ENCODE measurements at places on chromosomes 2 and 18. TPM values are rescaled to one million over a fixed set of nuclear protein-coding genes. Genes with fewer than 3 reads are reported as not detected.

Gene EGR4
- total RNA-seq: 0.55 TPM

Gene PLEK
- 21.3 TPM for total RNA-seq

Gene TEX44
- not detected for total RNA-seq

Gene ESPNL
- total RNA-seq: not detected

Gene ST3GAL5
- 11.2 TPM for total RNA-seq

Gene FRZB
- not detected for total RNA-seq

Gene SPP2
- not detected for total RNA-seq

Gene LOXHD1
- total RNA-seq: not detected

Gene D2HGDH
- 23.4 TPM for total RNA-seq

Gene SGO2
- total RNA-seq: 18.6 TPM

Gene SOX11
- total RNA-seq: not detected

Gene CPS1
- total RNA-seq: 2.3 TPM

- DNase-seq: no peak
These were observed 6.0 kb upstream of the NFE2L2 start for GRCh38 chr2:177270531-177270930.

- DNase-seq: no peak
These were observed 86.4 kb upstream of the HK2 start for GRCh38 chr2:74747411-74748080.

GRCh38 chr2:85741833-85742455 is 11.8 kb upstream of the ATOH8 start:
- DNase-seq: no peak

DNA sequence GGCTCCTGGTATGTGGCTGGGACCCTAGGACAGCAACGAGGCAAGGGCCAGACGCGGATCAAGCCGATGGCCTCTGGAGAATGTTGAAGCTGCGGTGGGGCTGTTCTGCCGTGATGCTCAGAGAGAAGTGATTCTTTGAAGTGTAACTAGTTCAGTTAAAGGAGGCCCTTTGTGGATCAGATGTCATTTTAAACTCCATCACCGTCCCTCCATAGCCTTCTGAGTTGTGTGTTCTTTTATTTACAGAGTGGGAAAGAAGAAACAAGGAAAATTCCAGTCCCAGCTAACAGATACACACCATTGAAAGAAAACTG is 403 bp downstream of the PNO1 start:
- DNase-seq: no peak

- DNase-seq: no peak
These were observed 1491.9 kb upstream of the CELF4 start for GRCh38 chr18:39057423-39058064.

DNA sequence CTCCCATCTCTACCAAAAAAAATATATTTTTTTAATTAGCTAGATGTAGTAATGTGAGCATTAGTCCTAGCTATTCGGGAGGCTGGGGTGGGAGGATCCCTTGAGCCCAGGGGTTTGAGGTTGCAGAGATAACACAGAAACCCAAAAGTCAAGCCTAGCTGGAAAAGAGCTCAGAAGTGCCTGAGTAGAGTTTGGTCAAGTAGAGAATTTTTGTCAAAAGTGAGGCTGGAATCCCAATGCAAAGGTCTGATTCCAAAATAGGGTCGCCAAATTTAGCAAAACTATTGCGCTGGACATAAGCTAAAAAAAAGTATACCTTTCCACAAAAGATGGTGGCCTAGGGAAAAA is 15.5 kb upstream of the MSH6 start:
- no peak for DNase-seq

- DNase-seq: no peak
These were observed 43.7 kb upstream of the CAB39 start for GRCh38 chr2:230668939-230669303.

GRCh38 chr2:80610108-80610507 is 305.6 kb upstream of the LRRTM1 start:
- no peak for DNase-seq

DNA sequence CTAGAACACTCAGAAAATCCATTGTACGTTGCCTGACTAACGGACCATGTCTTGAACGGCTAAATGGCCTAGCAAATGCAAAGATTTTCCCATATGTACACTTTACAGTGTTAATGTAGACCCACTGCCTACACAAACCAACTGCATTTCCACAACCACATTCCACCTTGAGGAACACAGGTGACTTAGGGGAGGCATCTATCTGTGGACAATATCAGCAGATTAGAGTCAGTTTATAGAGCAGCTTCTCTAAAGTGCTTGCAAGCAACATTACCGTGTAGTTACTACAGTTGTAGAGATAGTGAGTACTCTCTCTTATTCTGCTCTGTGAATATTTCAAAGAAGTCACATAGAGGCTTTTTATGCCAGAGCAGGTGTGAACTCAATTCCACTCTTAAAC is 139.6 kb downstream of the TCF4 start:
- DNase-seq: no peak

DNA sequence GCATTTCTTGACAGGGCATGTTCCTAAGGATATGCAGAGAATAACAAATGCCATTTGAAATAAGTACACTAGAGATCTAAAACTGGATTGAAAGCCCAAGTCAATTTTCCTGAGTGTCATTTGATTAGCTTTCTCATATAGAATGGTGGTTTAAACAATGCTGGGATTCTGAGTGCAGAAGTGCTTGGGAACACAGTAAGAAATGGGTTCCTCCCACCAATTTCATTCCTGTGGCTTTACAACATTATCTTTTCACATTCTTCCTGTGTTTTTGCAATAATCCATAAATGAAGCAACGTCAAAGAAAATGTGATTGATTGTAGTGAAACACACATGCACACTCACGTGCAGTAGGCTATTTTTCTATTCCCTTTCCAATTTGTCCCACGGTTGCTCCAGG is 1858.4 kb upstream of the PIK3C3 start:
- no peak for DNase-seq

DNA sequence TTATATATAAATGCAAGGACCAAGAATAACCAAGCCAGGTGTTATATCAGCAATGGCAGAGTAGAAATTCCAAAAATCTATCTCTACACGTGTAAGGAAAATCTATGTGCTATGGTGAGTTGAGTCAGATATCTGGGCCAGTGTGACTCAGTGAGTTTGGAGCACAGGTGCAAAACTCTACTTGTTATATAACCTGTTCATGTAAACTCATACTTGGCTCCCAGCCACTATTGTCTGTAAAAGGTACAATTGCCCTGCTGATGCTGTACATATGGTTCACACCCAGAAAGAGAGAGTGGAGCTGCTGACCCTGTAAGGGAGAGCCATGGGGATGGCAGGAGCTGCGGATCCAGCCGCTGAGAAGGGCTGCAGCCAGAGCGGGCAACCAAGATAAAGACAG is 112.0 kb downstream of the TRABD2A start:
- DNase-seq: no peak

DNA sequence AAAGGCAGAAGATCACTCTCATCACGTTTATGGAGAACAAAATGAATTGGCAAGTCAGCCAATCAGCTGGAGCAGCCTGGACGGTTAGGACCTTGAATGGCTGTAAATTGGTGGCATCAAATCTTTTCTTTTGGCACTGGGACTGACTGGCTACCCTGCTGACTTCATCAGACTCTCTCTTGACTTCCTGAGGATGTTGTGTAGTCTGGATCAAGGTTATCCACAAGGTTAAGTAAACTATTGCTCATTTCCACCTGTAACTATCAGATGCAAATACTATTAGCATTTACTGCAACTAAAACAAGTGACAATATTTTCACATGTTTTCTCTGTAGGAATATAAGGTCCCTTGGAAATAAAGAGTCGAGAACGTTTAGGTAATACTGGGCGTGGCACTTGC is 134.3 kb upstream of the RASGRP3 start:
- no peak for DNase-seq

DNA sequence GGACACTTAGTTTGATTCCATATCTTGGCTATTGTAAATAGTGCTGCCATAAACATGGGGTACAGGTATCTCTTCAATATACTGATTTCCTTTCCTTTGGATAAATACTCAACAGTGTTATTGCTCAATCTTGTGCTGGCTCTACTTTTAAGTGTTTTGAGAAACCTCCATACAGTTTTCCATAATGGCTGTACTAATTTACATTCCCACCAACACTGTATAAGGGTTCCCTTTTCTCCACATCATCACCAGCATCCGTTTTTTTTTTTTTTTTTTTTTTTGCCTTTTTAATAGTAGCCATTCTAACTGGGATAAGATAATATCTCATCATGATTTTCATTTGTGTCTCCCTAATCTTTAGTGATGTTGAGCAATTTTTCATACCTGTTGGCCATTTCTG is 29.9 kb upstream of the GALNT5 start:
- DNase-seq: no peak

DNA sequence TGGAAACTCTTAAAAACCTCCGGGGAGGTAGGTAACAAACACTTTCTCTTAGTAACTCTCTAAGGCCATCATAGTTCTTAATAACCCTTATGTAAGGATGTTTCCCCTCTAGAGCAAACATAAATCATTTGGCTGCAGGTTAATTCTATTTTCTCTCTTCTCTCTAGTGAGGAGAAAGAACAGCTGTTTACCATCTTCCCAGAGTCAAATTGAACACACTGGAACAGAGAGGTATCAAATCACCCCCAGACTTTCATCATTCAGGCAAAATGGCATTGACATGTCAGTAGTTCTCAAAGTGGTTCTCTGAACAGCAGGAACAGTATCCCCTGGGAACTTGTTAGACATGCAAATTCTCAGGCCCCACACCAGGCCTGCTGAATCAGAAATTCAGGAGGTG is 240.7 kb downstream of the MEIS1 start:
- no peak for DNase-seq

DNA sequence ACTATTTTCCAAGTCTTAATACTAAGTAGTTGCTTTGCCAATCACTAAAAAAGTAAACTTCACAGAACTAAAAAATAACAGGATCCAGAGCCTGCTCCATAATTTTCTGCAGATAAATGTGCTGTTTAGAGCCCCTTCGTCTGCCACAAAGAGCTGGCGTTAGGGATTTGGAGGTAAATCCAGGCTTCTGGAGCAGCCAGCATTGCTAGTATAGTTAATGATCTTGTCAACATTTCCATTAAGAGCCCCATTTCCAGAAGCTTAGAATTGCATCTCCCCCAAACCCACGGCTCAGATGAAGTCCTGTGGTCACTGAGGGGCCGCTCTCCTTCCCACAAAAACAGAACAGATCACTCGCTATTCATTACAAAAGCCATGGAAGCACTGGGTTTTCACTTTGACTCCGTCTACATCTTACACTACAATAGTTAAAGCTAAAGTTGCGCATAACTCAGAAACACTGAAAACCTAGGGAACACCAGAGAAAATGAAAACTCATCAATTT is 41.9 kb downstream of the ZNF516 start:
- DNase-seq: no peak

- no peak for DNase-seq
These were observed 310.7 kb upstream of the EPAS1 start for GRCh38 chr2:45986509-45986908.

GRCh38 chr2:63059793-63060471 is 9.3 kb downstream of the OTX1 start:
- DNase-seq: no peak

GRCh38 chr2:111050701-111051376 is 69.9 kb upstream of the BCL2L11 start:
- DNase-seq: no peak

DNA sequence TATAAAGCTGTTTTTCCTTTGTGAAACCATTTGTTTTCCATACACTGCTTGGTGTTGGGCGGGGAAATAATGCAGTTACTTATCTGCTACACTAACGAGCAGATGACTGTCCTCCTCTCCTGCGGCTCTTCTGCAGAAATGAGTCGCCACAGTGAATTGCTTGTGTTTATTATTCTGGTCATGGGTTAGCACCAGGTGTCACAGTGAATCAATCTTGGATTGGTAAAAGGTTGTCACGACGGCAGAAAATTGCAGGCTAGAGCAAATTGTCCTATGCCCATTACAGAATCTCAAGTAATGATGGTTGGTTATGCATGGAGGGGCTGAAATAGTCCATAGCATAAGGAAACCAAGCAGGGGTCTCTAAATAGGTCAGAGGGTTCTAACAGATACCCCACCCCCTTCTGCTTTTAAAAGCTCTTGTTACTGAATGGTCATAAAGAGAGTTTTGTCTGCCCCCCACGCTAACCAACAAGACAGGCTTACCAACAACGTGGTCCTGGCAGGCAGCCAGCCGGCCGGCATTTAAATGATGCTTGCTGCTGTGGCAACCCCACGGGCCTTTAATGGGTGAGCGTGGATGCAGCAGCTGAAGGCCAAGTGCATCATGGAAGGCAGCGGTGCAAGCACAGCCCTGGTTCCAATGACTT is 29.5 kb downstream of the RAB31 start:
- DNase-seq: no peak

DNA sequence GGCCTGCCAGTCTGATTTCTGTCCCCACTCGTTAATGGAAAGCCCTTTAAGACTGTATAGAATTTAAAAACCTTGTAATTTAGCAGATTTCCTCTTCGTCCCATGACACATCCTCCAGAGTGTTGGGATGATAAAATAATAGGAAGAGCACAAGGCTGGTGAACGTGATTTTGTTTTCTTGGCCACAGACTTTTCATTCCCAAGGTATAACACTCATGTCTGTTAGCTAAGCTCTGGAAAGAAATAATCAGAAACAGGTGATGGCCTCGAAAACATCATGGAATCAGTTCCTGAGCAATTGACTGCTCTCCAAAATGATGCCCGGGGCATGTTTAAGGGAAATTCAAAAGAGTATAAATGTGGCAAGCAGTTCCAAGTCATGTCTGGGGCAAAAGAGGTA is 337.8 kb upstream of the TCF4 start:
- no peak for DNase-seq

DNA sequence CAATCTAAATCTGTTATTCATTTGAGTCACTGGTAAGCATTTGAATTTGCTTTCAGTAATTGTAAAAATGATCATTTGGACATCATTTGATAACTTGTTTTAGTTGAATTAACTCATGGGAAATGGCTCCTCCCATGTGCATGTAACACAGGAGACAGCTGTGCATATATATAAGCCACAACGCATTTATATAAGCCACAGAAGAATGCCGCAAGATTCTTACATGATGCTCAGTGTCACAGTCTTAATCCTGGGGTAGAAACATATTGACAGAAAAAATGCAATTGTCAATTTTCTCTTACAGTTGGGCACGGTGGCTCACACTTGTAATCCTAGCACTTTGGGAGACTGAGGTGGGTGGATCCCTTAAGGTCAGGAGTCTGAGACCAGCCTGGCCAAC is 13.3 kb upstream of the IAH1 start:
- DNase-seq: no peak

DNA sequence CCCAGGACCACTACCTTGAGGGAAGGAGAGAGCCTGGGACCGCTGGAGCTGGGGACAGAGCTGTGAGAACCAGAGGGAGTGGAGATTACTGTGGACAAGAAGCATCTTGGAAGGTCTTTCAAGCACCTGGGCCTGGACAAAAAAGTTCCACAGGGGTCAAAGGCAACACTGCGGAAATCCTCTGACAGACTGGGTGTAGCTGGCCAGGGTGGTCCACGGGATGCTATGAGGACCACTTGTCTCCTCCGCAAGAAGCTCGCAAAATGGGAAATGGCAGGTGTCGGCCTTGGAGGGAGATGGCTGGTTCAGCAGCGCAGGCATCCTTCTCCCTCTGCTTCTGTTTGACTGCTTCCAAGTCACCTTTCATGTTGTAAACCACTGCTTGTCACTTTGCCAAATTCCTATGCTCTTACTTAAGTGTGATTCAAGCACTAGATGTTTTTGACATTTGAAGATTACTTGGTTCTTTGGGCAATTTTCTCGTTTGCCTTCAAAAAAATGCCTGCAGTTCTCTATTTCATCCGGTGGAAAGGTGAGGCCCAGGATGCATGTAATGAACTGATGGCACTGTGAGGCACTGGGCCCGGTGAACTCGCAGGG is 27.7 kb downstream of the KLHL29 start:
- no peak for DNase-seq

GRCh38 chr2:97774425-97774824 is 61.0 kb downstream of the ZAP70 start:
- no peak for DNase-seq

Measured in CD8-positive, alpha-beta memory T cell (primary cell).